Iris pigment epithelial cell (primary cell): ENCODE measurements at places on chromosomes 11 and 22.

- no peak for DNase-seq
These were observed 776 bp downstream of the DGCR6 start for GRCh38 chr22:18906896-18907295.

- DNase-seq: no peak
These were observed 12.2 kb upstream of the MFNG start for GRCh38 chr22:37498289-37498909.

GRCh38 chr11:44849922-44850321 lies 100.8 kb downstream of the TP53I11 start:
- DNase-seq: no peak

- DNase-seq: no peak
These were observed 9.3 kb downstream of the LAYN start for GRCh38 chr11:111549869-111550203.

- DNase-seq: no peak
These were observed 35.6 kb downstream of the LIMK2 start for GRCh38 chr22:31247726-31248125.

- DNase-seq: peak; percentile 43
These were observed 421.0 kb downstream of the DYNC2H1 start for GRCh38 chr11:103530257-103530656.

DNA sequence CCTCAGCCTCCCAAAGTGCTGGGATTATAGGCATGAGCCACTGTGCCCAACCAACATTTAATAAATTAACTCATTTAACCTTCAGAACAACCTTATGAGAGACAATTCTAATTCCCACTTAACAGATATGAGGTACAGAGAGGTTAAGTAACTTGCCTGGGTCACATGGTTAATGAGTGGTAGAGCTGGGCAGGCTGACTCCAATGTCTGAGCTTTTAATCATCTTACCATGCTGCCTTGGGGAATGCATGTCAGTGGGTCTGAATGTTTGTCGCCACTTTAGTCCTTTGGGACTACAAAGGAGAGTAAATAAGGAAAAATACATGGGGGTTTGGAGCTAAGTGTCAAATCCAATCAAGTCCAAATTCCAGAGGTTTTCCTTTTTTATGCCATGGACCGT lies 11.2 kb upstream of the PIK3C2A start:
- DNase-seq: no peak

GRCh38 chr11:19689281-19690000 lies 23.2 kb upstream of the NAV2 start:
- DNase-seq: no peak

DNA sequence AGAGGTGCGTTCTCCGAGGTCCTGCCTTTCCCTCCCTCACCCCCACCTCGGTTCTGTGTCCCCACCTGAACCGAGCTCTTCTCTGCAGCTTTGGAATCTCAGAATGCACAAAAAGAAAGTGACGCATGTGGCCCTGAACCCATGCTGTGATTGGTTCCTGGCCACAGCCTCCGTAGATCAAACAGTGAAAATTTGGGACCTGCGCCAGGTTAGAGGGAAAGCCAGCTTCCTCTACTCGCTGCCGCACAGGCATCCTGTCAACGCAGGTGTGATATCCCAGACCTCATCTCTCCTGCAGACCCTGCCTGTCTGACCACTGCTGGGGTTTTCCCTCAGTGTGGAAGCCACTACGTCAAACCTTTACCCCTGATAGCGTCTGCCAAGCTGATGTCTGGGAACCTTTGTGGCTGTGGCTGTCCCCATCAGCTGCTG lies 13.9 kb downstream of the ACP2 start:
- no peak for DNase-seq

- DNase-seq: no peak
These were observed 2.8 kb downstream of the MRGPRD start for GRCh38 chr11:68977781-68978625.
